Hindlimb muscle (tissue), 1 donor: ENCODE measurements at places on chromosomes 16 and 17.

DNA sequence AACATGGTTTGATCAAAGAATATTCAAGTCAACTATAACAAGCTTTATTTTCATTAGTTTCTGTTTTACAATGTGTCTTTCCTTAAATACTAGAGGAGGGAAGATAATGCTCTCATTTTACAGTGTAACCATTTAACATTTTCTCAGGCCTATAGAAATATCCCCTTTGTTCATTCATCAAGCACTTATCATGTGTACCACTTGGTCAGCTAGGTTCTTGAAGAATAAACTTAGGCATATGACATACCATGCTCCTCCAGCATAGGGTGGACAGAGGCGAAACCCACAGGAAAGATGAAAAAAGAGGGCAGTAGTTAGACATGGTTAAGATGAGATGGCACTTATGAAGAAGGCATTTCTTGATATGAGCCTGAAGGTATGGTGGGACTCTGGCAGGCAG lies 34.0 kb upstream of the HLF start:
- DNase-seq = no peak

- no peak for DNase-seq
These were observed 4.0 kb downstream of the ALG1 start for GRCh38 chr16:5075637-5076036.

DNA sequence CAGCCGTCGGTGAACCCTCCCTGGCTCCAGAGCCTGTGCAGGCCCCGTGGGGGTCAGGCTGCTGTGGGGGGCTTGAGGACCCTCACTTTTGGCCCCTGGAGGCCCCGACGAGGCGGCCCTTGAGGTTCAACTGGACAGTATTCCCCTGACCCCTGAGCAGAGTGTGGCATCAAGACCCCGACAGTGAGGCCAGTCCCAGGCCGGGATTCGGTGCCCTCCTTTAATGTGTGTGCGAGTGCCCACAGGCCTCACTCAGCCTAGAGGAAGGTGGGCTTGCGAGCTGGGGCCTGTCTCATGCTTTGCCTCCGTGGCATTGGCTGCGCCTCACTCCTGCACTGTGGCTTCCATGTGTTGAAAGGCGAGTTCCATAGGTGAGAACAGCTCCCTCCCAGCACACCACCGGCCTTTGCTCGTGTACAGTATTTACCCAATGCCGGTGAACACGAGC lies 94.5 kb downstream of the METRNL start:
- DNase-seq = no peak

DNA sequence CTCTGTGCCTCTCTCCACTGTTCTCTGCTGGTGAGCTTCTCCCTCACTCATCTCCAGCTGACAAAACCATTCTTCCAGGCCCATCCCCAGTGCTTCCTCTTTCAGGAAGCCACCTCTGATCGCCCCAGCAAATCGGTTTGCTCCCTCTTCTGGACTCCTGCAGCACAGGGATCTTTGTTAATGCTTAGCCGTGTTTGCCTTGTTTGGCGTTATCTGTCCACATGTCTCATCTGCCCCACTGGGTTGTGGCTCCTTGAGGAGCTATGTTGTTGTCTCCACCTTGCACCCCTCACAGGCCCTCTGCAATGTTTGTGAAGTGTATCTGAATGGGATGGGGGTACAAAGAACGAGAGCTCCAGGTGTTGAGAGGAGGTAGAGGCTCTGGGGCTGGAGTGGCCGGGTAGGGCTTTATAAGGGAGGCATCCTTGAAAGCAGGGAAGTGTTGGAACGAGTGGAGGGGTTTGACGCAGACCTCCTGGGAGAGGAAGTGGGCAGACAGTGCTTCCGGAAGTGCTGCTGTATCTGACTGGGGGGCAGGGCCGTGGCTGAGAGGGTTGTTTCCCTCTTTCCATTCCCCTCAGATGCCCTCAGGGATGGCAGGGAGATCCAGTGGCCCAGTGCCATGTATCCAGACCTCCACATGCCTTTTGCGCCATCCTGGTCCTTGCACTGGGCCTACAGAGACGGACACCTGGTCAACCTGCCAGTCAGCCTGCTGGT lies 27.8 kb downstream of the CASKIN2 start:
- no peak for DNase-seq

GRCh38 chr16:88638323-88639230 lies at the start of gene IL17C:
Gene IL17C (plus strand): TSS chr16:88638572. CDS start chr16:88638642, 70 bp downstream.
- DNase-seq = no peak

- DNase-seq = no peak
These were observed 81.2 kb downstream of the USP22 start for GRCh38 chr17:20961586-20961985.

- no peak for DNase-seq
These were observed 187.5 kb upstream of the SOX9 start for GRCh38 chr17:71933306-71933705.

GRCh38 chr17:35163886-35164285 lies 16.3 kb downstream of the UNC45B start:
- no peak for DNase-seq

- no peak for DNase-seq
These were observed 1.1 kb downstream of the ABCA10 start for GRCh38 chr17:69227541-69227940.

DNA sequence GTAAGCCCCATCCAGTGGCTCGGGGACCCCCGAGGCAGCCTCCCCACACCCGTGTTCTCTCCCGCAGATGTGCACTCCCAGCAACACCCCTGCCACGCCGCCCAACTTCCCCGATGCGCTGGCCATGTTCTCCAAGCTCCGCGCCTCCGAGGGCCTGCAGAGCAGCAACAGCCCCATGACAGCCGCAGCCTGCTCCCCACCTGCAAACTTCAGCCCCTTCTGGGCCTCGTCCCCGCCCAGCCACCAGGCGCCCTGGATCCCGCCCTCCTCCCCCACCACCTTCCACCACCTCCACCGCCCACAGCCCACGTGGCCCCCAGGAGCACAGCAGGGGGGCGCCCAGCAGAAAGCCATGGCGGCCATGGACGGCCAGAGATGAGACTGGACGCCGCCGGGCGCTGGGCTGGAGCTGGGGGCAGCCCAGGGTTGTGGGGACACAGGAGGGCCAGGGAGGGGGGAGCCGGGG lies 5.0 kb downstream of the UBALD2 start:
- DNase-seq = no peak
